ENCODE measurements at places on chromosomes 12 and 14. TPM values are rescaled to one million over a fixed set of nuclear protein-coding genes. Genes with fewer than 3 reads are reported as not detected.

DEPDC4 gene
- total RNA-seq, result 2.1 TPM

TMEM121 gene
- 3.7 TPM for total RNA-seq

LYZ gene
- 1,541 TPM for total RNA-seq

DNA sequence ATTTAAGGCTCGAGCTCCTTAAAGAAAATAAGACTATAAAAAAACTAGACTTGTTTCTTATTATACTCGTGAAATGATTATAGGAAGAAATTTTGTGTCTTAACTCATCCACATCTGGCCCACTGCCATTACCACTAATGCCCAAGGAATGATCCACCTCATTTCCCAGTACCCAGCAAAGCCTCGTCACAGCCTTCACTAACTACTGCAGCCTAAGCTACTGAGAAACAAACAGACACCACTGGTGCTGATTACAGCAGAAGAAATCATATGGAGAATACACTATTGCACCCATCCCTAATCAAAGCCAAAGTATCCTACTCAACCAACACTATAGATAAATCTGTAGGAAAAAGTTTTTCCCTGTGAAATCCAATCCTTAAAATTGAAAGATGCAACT is 205.3 kb upstream of the NAV3 start:
- DNase-seq, result no peak

GRCh38 chr12:48961801-48962200 is 4.5 kb upstream of the ARF3 start:
- DNase-seq, result no peak

GRCh38 chr14:50008562-50008961 is 107.8 kb downstream of the VCPKMT start:
- DNase-seq, result no peak

GRCh38 chr14:51095854-51096823 is 1.2 kb upstream of the TRIM9 start:
- no peak for DNase-seq
